ENCODE measurements at places on chromosomes 2 and 18.

- no peak for DNase-seq
These were observed 62.6 kb upstream of the HS6ST1 start for GRCh38 chr2:128380961-128381938.

DNA sequence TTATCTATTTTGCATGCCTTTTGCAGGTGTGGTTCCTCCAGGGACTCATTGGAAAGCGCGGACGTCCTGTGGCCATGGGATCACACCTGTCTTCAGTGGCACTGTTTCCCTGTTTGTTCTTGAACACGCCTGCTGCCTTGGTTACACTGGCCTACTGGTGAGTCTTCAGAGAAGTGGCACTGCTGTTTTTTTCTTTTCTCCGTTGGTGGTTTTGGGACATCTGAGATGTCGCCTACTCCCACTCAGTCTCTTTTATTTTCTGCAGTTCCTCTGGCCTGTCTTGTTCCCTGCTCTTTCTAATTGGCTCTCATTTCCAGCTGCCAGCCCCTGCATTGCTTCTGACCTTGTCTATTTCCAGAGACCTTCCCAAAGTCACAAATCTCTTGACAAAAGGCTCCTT, 35.7 kb upstream of the POU3F3 start:
- DNase-seq, result no peak

DNA sequence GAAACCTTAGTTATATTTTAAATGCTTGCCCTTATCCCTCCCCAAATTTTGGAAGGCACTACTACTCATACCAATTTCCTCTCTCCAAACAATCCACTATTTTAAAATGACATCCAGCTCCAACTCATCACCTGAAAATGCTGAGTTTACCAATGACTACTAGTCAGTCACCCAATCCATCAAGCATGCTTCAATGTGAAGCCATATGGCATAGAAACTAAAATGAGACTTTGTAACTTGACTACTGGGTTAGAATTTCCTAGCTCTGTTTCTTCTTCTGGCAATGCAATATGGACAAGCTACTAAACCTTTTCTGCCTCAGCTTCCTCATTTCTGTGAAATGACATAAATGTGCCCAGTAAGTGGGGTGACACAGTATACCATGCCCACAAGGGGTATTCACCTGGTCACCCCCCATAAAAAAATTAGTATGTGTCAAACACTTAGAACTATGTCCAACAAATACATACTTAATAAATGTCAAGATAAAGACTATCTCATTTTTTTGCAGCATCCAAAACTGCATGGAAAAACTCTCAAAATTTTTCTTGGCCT, 10.0 kb upstream of the STPG4 start:
- DNase-seq, result no peak

GRCh38 chr2:8821276-8822217, 15.9 kb downstream of the KIDINS220 start:
- DNase-seq, result no peak

- no peak for DNase-seq
These were observed 655.9 kb downstream of the GALR1 start for GRCh38 chr18:77905449-77906055.

All from stimulated activated naive CD4-positive, alpha-beta T cell treated with Interleukin-2 at 50 U/mL for 16 hours (primary cell).